ENCODE measurements at places on chromosomes 7 and 10.
A peak's percentile ranks its signal among the peaks of the same experiment; 100 is the strongest.

- no peak overlapping the region for H3K4me3 ChIP-seq
- DNase-seq = no peak
- H3K27ac ChIP-seq = peak overlapping the region; percentile 68
- H3K36me3 ChIP-seq = peaks cover 18% of the 10 kb centered on the region
- peaks cover 18% of the 10 kb centered on the region for H3K27me3 ChIP-seq
Observed at GRCh38 chr7:36286226-36286625, 103.4 kb upstream of the ANLN start.

GRCh38 chr10:37734971-37735370, 122.4 kb downstream of the ZNF248 start:
- no peak for DNase-seq
- H3K27ac ChIP-seq = no peak overlapping the region
- H3K36me3 ChIP-seq = no peaks in the 10 kb centered on the region
- H3K4me1 ChIP-seq = no peaks in the 10 kb centered on the region
- no peak overlapping the region for H3K4me3 ChIP-seq
- peaks cover 3% of the 10 kb centered on the region for H3K27me3 ChIP-seq

- H3K27ac ChIP-seq = no peak overlapping the region
- H3K4me3 ChIP-seq = no peak overlapping the region
- no peaks in the 10 kb centered on the region for H3K4me1 ChIP-seq
- no peaks in the 10 kb centered on the region for H3K27me3 ChIP-seq
- no peaks in the 10 kb centered on the region for H3K36me3 ChIP-seq
- DNase-seq = no peak
Observed at GRCh38 chr10:65818990-65819389, 1106.8 kb upstream of the LRRTM3 start.

DNA sequence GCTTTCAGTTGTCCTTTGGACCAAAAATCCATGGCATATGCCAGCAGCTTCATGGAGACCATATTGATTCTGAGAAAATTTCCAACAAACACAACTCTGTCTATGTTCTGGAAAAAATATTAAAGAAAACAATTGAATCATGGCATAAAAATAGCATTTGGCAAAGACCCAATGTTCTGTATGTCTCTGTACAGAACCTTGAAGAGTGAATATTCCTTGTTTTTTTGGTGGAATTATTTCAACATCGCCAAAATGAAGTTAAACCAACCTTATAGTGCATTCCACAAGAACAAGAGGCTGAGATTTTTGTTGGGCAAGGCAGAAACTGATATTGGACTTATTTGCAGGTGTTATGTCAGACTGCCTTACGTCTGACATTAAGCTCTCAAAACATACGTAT, 53.3 kb upstream of the SLC16A12 start:
- H3K36me3 ChIP-seq = no peaks in the 10 kb centered on the region
- H3K27ac ChIP-seq = no peak overlapping the region
- H3K27me3 ChIP-seq = no peaks in the 10 kb centered on the region

GRCh38 chr10:61000769-61001730, 57.1 kb upstream of the RHOBTB1 start:
- peak; percentile 58 for DNase-seq
- no peak overlapping the region for H3K27ac ChIP-seq
- peak overlapping the region; percentile 93 for H3K4me3 ChIP-seq
- no peaks in the 10 kb centered on the region for H3K4me1 ChIP-seq
- no peaks in the 10 kb centered on the region for H3K27me3 ChIP-seq
- no peaks in the 10 kb centered on the region for H3K36me3 ChIP-seq

DNA sequence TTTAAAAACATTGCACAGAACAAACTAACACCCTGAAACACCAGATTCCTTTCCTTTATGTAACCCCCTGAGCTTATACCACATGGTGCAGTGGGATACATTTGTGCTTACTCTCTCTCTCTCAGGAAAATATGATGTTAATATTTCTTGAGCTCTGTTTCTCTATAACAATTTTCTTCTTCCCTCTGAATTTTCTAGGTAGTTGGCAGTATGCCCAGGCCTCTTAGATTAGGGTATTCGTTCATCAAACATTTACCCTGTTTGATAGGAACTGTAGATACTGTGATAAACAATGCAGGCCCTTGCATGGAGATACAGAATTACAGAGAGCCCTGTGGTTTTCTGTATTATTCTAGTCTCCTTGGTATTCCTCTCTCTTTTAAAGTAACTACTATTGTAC, 567.8 kb downstream of the IPMK start:
- no peak for DNase-seq
- no peaks in the 10 kb centered on the region for H3K27me3 ChIP-seq
- H3K4me1 ChIP-seq = no peaks in the 10 kb centered on the region
- no peak overlapping the region for H3K27ac ChIP-seq

- H3K4me1 ChIP-seq = no peaks in the 10 kb centered on the region
- H3K36me3 ChIP-seq = no peaks in the 10 kb centered on the region
- no peak overlapping the region for H3K27ac ChIP-seq
- DNase-seq = no peak
Observed at GRCh38 chr7:113141803-113142202, 23.4 kb upstream of the SMIM30 start.

DNA sequence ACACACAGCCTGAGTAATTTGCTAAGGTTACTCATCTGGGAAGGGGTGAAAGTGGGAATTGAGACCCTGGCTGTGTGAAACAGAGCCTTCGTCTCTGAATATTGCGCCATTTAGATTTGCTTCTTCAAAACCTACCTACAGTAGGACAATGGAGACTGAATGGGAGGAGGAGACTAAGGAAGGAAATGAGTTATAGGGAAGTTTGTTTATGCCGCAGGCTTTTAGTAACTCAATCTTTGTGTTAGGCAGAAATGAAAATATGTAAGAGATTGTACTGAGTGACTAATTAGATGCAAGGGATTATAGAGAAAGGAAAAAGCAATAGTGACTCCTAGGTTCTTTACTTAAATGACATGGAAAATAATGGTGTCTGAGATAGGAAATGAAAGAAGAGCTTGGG, 80.2 kb downstream of the KCND2 start:
- H3K36me3 ChIP-seq = no peaks in the 10 kb centered on the region
- H3K27me3 ChIP-seq = no peaks in the 10 kb centered on the region
- H3K4me3 ChIP-seq = no peak overlapping the region
- H3K4me1 ChIP-seq = no peaks in the 10 kb centered on the region
- no peak overlapping the region for H3K27ac ChIP-seq

DNA sequence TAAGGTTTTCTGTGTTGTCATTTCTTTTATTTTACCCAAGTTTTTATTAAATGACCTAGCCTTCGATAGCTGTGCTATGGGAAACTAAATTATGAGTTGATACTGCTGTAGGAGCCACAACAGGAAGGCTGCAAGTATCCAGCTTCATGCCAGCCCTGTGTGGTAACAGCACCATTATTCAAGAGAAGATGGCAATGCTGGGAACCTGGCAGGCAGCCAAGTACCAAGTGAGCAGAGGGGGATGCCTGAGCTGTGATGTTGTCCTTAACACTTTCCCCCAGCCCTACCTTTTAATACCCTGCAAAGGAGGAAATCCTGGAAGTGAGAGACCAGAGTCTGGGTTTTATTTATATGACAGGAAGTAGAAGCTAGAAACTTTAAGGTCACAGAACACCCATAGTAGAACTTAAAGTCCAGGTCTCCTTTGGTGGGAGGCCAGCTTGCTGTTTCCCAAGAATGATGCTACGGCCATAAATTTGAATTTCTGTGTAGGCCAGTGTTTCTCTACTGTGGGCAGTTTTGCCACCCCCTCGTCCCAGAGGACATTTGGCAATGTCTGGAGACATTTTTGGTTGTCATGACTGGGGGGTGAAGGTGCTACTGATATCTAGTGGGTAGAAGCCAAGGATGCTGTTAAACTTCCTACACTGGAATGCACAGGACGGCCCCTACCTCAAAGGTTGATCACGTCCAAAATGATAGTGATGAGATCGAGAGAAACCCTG, 9.2 kb upstream of the ATXN7L1 start:
- DNase-seq = no peak
- H3K27me3 ChIP-seq = no peaks in the 10 kb centered on the region
- H3K36me3 ChIP-seq = no peaks in the 10 kb centered on the region
- no peak overlapping the region for H3K27ac ChIP-seq

- H3K36me3 ChIP-seq = no peaks in the 10 kb centered on the region
- no peaks in the 10 kb centered on the region for H3K27me3 ChIP-seq
- H3K4me1 ChIP-seq = no peaks in the 10 kb centered on the region
- H3K27ac ChIP-seq = no peak overlapping the region
Observed at GRCh38 chr10:89566095-89566950, 30.9 kb upstream of the SLC16A12 start.

DNA sequence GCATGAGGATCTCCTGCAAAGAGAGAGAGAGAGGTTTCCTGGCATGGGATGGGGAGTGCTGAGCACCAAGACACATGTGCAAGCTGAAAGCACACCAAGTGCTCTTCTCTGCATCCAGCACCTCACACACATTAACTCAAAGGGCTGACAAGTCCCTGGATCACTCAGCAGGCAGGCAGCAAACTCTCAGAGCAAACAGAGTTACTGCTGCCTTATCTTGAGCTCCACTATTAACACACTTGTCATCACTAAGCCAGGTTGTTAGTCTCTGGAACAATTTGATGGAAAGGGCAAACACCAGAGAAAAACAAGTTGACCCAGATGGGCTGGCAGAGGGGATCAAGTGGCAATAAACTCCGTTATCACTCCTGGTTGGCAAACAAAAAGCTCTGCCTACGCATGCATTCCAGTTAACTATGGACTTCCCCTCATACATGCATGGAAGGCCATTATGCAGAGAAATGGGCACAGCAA, 349.9 kb downstream of the KCNMA1 start:
- H3K36me3 ChIP-seq = no peaks in the 10 kb centered on the region
- H3K27me3 ChIP-seq = peaks cover 9% of the 10 kb centered on the region
- DNase-seq = no peak
- peaks cover 5% of the 10 kb centered on the region for H3K4me1 ChIP-seq
- no peak overlapping the region for H3K27ac ChIP-seq
- no peak overlapping the region for H3K4me3 ChIP-seq

- no peak for DNase-seq
- no peak overlapping the region for H3K4me3 ChIP-seq
- H3K36me3 ChIP-seq = no peaks in the 10 kb centered on the region
- H3K4me1 ChIP-seq = no peaks in the 10 kb centered on the region
- H3K27ac ChIP-seq = no peak overlapping the region
Observed at GRCh38 chr10:130171196-130171595, 35.0 kb downstream of the GLRX3 start.

- peaks cover 10% of the 10 kb centered on the region for H3K36me3 ChIP-seq
- no peak overlapping the region for H3K27ac ChIP-seq
- peaks cover 4% of the 10 kb centered on the region for H3K27me3 ChIP-seq
- no peak overlapping the region for H3K4me3 ChIP-seq
- H3K4me1 ChIP-seq = peaks cover 16% of the 10 kb centered on the region
Observed at GRCh38 chr10:6565588-6565987, 14.5 kb downstream of the PRKCQ start.

DNA sequence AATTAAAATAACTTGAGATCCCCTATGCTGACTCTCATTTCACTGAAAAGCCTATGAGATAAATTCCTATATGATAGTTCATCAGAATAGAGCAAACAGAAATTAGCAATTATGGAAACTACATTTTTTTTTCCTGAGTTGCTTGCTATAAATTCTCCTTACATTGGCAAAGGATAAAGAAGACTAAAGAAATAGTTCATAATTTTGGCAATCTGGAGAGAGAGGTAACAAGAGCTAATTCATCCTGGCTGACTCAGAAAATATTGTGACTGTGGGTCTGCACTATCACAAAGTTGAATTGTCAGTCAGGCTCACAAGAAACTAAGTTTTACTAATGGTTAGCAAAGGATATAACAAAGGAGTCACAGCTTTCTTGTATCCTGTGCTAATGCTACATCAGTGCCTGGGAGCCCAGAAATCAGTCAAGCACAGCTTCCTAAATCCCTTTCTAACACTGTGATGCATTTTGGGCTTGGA, 483.0 kb downstream of the MAGI2 start:
- H3K27ac ChIP-seq = no peak overlapping the region
- H3K4me1 ChIP-seq = peaks cover 12% of the 10 kb centered on the region
- H3K36me3 ChIP-seq = no peaks in the 10 kb centered on the region
- DNase-seq = no peak
- H3K27me3 ChIP-seq = peaks cover 4% of the 10 kb centered on the region

- DNase-seq = no peak
- no peak overlapping the region for H3K27ac ChIP-seq
- no peaks in the 10 kb centered on the region for H3K4me1 ChIP-seq
- H3K36me3 ChIP-seq = no peaks in the 10 kb centered on the region
- no peak overlapping the region for H3K4me3 ChIP-seq
Observed at GRCh38 chr7:145398758-145399157, 562.9 kb upstream of the TPK1 start.

DNA sequence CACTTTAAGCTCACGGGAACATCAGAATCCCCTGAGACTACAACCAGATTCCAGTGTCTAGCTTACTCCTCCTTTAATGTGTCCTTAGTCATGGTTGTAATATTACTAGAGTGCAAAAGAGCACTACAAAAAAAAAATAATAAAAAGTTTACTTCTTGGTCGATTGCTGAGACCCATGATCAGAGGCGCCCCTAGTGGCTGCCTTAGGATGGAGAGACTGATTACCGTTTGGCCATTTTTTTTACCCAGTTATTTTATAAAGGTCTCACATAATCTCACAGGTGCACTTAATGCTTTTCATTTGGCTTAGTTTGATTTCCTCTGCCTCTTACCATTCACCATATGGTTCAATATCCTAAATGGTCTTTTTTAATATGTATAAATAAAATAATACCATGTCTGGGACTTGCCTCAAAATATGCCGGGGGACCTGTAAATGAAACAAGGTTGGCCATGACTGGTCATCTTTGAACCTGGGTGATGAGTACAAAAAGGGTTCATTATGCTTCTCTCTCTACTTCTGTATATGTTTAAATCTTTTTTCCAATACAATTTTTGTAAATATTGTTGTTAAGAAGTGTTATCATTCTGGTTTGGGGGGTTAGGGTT, 331.5 kb upstream of the NFE2L3 start:
- H3K36me3 ChIP-seq = no peaks in the 10 kb centered on the region
- DNase-seq = peak; percentile 30
- peaks cover 1% of the 10 kb centered on the region for H3K27me3 ChIP-seq

DNA sequence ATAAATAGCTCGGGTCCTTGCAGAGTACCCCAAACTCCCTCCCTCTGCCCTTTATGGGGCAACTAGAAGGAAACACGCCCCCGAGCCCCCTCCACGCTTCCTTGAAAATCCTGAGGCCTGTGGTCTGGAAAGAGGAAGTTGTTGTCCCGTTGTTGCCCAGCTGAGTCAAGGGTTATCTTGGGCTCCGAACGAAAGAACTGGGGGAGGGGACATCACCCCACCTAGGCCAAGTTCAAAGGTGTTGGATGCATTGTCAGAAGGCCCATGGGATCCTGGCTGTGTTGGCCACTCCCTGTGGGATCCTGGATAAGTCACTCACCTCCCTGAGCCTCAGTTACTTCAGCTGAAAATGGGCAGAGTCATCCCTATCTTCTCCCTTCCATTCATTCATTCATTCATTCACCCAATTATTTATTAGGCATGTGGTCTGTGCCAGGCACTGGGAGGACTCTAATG, at the start of gene CCL24:
Gene CCL24 (minus strand): TSS at position 26 of the 456 bp plus-strand sequence. CDS start 91 bp downstream, outside the sequence.
- peaks cover 2% of the 10 kb centered on the region for H3K27me3 ChIP-seq
- no peak within 1 kb of the TSS for H3K27ac ChIP-seq
- H3K36me3 ChIP-seq = no peaks in the 10 kb centered on the region
- DNase-seq = no peak
- H3K4me3 ChIP-seq = no peak within 1 kb of the TSS
- no peaks in the 10 kb centered on the region for H3K4me1 ChIP-seq

DNA sequence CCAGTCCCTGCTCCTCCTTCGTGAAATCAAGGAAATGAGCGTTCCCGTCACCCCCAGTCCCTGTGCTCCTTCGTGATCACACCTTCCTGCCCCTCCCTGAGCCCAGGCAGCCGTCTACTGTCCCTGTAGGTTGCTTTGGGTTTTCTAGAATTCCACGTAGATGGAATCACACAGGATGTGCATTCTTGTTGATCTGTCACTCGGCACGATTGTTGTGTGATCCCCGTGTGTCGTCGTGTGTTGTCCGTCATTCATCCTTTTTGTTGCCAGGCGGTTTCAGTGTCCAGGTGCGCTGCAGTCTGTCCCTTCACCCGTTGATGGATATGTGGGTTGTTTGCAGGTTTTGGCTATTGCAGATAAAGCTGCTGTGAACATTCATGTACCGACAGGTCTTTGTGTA, 9.4 kb downstream of the MTG1 start:
- H3K36me3 ChIP-seq = peaks cover 24% of the 10 kb centered on the region
- DNase-seq = no peak
- H3K27ac ChIP-seq = peak overlapping the region; percentile 46
- peaks cover 3% of the 10 kb centered on the region for H3K27me3 ChIP-seq
